ENCODE measurements at places on chromosomes 1 and 21.

- no peak for DNase-seq
These were observed 2.3 kb downstream of the LYPLA2 start for GRCh38 chr1:23793018-23793781.

DNA sequence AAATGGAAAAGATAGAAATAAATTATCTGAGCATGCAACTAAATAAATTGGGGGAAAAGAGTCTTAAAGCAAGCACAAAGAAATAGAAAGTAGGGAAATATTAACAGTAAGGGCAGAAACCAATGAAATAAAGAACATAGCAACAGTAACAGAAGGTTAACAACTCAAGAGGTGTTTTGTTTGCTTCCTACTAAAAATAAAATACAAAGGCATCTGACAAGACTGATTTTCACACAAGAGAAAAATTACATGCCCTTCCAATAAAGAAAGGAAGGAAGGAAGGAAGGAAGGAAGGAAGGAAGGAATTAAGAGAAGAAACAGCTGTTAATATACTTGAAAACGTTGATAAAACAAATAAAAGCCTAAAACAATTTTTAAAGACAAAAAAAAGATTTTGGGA, 240.2 kb downstream of the SEC16B start:
- no peak for DNase-seq

DNA sequence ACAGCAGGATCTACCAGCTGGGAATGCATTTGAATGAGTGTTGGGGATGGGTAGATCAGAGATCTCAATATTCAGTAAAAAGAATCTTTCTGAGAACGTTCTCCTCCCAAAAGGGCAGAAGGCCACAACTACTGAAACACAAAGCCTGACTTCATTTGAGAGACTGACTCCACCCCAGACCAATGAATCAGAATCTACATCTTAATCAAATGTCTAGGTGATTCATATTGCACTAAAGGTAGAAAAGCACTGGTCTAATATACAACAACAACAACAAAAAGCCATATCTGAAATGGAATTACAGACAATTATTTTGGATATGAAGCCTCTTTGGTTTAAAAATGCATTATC, 123.9 kb downstream of the SMYD3 start:
- DNase-seq, result no peak

DNA sequence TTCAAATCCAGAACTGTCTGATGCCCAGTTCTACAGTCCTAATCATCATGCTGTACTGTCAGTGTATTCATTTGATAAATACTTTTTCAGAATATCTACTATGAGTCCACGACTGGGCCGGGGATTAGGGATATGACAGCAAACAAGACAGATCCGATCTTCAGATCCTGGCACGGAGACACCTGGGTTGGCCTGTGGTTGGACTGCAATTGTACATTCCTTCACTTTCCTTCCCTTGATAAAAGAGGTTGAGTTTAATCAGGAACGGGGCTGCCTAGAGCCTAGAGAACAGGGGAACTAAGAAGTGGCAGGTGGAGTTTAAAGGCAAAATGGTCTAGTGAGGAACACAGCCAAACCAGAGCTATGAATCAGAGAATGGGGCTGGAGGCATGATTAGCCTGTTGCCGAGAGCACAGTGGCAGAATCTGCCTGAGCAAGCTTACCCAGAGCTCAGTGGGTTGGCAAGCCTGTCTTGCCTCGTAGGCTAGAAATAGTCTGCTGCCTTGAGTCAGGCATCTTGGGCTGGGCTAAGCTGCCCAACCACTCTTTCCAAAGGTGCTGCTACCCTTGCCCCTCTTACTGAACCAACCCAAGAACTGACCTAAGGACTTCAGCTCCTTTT, 38.1 kb upstream of the PTCH2 start:
- DNase-seq, result no peak

DNA sequence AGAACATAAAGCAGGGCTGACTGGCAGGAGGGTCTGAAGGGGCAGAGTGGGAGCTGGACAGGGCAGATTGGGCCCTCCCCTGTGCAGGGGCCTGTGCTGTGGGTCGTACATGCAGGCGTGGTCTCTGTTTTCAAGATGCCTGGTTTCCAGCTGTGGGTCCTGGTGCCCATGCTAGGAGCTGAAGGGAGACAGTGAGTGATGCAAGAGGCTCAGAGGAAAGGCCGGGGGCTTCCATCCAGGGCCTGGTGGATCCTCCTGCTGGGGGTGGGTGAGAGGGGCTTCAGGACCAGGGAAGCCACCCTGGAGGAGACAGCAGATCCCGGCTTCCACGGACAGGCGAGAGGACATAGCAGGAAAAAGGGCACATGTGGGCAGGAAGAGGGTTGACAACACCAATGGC, 349.0 kb upstream of the VAMP3 start:
- DNase-seq, result no peak

DNA sequence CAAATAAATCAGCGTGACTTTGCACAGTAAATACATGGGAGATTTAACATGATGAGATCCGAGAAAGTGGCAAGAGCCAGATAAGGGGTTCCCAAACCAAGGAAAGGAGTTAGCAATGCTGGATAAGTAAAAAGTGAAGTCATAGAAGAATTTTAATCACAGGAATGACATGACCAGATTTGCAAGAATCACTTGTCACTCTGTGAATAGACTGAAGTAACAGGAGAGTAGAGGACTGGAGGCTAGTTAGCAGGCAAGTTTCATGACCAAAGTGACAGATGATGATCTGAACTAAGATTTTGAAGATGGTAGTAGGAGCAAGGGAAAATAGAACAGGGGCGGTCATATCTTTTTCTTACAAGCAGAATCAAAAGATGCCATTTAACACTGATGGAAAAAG, 8.4 kb downstream of the CFH start:
- DNase-seq, result no peak

DNA sequence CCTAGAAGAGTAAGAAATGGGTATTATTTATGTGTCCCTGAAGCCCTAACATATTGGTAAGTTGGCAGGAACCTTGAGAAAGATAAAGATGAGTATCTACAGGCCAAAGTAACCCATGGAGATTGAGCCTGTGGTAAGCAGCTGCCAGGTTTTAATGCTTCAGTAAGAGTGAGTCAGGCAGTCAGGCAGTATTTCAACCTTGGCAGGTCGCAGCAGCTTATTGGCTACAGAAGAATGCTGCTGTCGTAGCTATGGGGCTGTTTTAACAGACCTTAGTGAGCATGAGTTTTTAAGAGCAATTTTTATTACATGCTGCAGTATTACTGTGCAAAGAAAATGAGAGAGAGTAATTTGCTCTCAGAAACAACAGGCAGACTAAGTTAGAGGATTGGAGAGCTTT, 10.3 kb upstream of the SLC30A10 start:
- DNase-seq, result no peak

- DNase-seq, result no peak
These were observed 6.7 kb upstream of the WNT2B start for GRCh38 chr1:112501810-112502641.

DNA sequence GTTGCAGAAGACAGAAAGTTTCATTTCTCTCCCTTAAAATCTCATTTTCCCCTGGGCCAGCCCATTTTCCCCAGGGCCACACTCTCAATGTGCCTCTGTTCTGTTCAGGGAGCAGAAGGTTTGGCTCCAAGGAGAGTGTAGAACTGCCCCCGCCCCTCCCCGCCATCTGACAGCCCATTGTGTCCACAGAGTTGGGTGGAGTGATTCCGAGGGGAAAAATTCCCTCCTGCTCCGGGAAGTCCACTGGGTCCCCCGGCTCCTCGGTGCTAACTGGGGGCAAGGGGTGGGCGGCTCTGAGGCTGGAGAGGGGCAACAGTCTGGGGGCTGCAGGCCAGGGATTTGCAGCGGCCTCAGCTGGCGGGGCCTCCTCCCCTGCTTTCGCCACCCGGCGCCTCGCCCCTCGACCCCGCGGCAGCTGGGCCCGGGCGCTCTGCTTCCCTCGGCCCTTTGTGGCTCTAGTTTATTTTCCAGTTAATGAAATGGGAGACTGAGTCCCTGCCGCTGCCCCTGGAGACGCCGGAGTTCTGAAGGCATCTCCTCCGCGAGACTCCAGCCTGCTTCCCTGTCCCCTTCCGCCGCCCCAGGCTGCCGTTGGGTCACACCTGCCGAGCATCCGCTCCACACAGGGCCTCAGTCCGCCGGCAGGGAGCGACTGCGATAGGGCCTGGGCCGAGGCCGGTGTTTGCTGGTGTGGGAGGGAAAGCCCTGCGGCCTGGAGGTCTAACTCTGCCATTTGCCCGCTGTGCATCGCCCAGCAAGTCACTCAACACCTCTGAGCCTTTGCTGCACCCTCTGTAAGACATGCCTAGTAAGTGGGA, 14.7 kb upstream of the KIRREL1 start:
- no peak for DNase-seq

DNA sequence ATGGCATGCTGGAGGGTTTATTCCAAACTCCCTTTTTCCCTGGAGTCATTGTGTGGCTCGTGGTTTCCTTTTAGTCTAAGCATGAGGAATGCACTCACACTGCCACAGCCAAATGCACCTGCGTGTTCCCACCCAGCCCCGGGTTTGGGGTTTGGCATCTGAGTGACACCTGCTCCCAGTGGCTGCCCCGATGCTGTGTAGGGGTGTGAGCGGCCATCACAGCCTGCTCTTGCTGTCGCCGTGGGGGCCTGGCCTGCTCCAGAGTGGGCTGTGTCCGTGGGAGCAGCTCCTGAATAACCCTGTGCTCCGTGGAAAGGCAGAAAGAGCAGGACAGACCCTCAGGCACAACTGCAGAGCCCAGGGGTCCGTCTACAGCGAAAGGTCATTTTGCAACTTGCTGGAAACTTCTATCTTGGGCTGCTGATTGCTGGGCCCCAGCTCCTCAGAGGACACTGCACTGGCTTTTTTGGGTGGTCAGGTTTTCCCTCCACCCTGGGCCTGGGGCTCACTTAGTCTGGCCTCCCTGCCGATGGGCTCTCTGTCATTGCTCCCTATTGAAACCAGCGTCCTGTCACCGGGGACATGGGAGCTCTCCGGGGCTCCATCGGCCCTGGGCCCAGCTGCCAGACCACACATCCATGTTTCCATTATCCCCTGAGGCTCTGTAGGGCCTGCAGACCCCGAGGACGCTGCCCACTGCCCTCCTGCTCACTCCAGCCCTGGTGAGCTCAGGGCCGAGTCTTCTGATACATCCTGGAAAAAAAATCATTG, 74.1 kb downstream of the AJAP1 start:
- no peak for DNase-seq

GRCh38 chr1:43659212-43660166, 9.5 kb downstream of the KDM4A start:
- no peak for DNase-seq

Data from NT2/D1 (cell line).